ENCODE measurements at places on chromosomes 7 and 10.

DNA sequence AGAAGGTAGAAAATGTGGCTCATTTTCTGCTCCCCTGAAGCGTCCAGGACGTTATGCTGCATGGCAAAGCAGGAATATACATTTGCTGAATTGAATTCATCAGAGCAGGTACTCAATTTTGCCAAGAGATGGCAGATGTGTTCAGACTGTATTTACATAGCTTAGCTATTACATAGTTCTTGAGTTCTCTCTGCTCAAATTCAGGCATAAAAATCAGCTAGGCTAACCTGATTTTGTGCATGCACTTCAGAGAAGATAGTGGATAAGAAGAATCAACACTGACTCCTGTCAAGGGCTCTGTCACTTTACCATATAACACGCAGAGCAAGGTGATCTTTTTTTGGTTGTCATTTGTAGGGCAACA lies 209.2 kb upstream of the FAM3C start:
- no peak for DNase-seq

DNA sequence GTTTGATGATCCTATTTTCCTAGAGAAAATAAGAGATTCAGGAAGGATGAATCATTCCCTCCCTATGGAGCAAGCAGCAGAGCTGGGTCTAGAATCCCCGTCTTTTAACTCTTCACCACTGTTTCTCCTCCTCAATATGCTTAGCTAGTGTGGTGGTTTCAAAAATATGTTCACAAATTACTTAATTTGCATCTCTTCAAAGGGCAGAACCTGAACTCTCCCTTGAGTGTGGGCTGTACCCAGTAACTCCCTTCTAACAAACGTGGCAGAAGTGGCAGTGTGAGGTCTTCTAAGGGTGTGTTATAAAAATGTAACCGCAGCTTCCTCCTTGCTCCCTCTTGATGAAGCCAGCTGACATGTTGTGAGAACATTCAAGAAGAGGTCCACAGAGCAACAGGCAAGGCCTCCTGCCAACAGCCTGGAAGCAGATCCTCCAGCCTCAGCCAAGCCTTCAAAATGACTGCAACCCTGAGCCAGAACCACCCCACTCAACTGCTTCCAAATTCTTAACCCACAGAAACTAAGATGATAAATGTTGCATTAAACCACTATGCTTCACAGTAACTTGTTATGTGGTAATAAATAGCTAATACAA lies 36.6 kb downstream of the SRPK2 start:
- no peak for DNase-seq

DNA sequence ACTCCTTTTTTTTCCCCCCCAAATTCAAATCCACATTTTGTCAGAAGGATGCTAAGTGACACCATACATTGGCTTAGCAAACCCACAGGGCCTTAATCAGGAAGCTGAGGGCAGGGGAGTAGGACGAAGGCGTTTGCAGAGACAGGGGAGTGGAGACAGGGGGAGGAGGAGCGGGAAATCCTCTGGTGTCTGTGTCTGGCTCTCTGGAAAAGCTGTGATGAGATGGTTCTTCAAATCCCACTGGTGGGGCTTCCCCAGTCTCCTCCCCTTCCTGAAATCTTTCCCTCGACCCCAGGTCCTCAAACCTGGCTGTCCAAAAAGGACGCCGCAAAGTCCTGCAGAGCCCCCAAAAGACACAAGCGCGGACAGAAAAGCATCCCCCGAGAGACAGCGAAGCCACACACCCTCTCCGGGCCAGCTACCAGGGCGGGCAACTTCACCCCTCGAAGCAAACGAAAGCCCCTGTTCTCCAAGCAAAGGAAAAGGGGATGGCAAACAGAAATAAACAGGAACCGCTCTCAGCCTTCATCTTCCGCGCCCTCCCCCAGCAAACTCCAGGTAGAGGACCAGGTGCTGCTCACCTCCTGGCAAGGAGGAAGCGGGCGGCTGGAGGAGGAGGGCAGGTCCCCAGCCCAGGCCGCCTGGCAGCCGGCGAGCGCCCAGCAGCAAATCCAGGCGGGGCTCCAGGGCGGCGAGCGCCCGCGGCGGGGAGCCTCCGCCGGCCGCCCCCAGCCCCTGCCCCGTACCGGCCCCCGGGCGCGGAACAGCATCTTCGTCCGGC lies 520 bp downstream of the ELAPOR2 start:
- no peak for DNase-seq

- DNase-seq: no peak
These were observed 34.4 kb upstream of the GRM8 start for GRCh38 chr7:127287133-127287532.
